GM06990 (cell line): ENCODE measurements at places on chromosomes 6 and 20.
A peak's percentile ranks its signal among the peaks of the same experiment; 100 is the strongest.

GRCh38 chr6:57078531-57079207 lies 11.3 kb upstream of the ZNF451 start:
- no peak for DNase-seq

GRCh38 chr20:36117638-36118037 lies 36.9 kb upstream of the EPB41L1 start:
- DNase-seq: no peak

DNA sequence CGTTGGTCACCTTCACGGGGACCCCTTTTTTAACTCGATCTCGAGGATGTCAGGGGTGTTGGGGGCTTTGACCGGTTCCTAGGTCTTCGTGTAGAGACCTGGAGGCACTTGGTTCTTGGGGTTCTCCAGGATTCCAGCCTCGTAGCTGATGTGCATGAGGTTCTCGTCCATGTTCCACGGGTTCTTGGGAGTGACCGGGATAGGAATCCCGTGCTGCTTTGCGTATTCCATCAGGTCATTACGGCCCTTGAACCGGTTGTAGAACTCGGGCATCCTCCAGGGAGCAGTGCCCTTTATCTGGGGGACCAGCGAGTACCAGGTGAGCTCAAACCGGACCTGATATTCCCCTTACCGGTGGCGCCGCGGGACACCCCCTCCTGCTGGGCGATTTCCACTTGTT lies 88.0 kb upstream of the RIPOR2 start:
- DNase-seq: no peak

DNA sequence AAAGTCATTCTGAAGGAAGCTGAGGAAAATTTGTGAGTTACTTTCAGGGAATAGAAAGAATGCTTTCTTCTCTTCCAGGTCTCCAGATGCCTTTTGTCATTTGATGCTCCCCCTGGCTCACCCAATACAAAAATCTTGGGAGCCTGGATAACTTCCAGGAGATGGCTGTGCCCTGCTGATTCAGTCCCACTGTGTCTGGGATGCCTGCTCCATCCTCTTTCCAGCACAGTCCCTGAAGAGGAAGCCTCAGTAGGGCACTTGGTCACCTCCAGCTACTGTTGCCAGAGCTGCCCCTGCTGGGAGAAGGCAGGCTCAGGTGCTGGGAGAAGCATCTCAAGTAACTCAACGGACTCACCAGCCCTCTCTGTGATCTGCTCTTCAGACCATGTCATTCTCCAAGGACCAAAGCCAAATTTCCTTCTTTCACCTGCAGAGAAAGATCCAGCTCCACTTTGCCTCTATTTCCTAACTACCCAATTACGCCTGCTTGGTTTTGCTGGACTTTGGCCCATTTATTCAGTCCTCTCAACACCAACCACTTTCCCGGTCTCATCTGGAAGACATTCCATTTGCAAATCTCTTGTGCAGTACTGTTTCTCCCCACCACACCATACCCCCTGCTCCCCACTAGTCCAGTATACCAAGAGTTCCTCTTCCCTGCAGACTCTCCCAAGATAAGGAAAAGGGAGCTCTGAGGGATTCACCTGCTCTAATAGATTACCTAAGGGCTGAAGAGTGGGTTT lies 53.3 kb downstream of the SLC23A2 start:
- DNase-seq: no peak

- no peak for DNase-seq
Measured at GRCh38 chr20:36519012-36519719, 22.2 kb upstream of the MYL9 start.

- no peak for DNase-seq
Measured at GRCh38 chr6:108068618-108069017, 5.9 kb downstream of the OSTM1 start.

- DNase-seq: no peak
Measured at GRCh38 chr6:30066082-30066481, 916 bp upstream of the PPP1R11 start.

GRCh38 chr6:1715336-1715735 lies 105.6 kb downstream of the FOXC1 start:
- DNase-seq: no peak

DNA sequence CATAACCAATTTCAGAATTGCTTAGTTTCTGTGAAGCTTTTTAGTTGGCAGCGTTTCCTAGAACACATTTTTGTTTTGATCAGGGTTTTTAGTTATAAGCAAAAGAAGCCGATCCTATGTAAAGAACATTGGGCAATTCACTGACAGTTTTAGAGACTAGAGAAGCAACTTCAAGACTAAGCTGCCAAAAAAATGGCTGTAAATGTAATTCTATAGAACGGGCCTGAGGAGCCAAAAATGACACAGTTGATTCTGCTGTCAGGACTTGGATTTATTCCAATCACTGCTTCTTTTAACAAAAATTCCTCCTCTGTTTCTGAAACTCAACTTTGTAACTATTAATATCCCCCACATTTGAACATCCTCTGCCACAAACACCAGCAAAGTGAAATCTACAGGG lies 236.0 kb upstream of the EYS start:
- DNase-seq: no peak

- DNase-seq: no peak
Measured at GRCh38 chr6:38573801-38574395, 65.8 kb downstream of the BTBD9 start.

- DNase-seq: no peak
Measured at GRCh38 chr6:139150920-139151319, 16.0 kb downstream of the HECA start.

- DNase-seq: peak; percentile 73
Measured at GRCh38 chr6:31769684-31770371, 7.3 kb downstream of the VWA7 start.

GRCh38 chr6:163828038-163828795 lies 413.7 kb downstream of the QKI start:
- DNase-seq: no peak

DNA sequence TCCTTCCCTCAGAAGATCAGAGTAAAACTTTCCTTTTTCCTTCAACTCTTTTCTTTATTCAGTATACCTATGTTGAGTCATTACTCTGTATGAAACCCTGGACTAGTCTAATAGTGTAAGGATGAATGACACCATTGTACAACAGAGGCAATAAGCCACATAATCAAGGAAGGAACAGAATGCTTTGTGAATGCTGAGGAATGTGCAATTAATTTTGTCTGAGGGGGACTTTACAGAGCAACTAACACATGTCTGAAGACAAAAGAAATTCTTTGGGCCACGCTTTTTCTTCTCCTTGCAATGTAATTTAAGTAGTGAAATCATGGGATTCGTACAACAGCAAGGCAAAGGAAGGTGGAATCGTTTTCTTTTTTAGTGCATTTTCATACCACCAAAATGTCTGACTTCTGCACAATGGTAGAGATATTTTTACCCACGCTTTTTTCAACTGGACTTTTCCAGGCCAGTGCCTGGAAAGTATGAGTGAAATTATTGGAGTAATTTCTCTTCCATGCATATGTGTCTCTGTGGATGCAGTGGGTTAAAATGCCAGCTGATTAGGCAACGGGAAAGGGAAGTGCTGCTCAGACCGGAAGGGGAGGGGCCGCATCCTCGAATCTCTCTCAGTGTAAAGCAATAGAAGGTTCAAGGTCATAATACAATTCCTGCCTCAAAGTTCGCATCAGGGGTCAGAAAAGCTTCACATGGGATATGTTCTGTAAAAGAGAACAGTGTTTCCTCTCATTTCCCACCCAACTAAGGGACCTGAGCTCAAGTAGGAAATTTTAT lies 89.9 kb upstream of the MTHFD1L start:
- DNase-seq: no peak

- peak; percentile 18 for DNase-seq
Measured at GRCh38 chr20:20546402-20546801, 166.0 kb downstream of the RALGAPA2 start.

GRCh38 chr20:37627060-37627766 lies 66.6 kb upstream of the CTNNBL1 start:
- DNase-seq: no peak

DNA sequence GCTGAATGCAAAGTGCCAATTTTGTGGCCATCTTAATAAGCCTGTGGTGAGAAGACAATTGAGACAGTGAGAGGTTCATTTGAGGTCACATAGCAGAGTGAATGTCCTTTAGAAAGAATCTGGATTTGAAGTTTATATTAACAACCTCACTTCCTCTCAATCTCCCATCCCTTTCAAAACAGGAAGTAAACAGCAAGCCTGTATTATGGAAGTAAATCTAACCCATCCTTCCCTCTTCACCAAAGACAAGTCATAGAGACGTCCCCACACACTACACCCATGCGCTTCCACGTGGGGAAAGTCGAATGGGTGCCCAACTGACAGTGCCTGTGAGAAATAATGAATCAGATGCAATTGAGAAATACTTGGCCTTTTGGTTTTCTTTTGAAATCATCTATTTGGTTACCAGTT lies 28.8 kb upstream of the CCND3 start:
- no peak for DNase-seq

DNA sequence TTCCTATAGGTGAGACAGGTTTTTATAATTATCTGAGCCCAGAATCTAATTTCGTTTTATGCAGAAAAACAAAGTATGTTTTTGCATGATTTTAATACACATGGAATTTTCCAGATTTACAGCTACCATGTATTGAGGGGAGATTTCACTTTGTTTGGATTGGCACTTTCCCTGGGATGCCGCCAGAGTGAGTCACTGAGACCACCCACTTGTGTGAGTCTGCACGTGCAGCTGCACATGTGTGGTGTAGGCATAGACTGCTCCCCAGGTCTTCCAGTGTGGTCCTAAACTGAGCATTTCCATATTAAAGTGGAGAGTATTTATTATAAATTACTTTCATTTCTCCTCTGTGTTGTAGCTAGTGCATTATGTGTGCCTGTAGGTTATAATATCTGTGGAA lies 186.8 kb downstream of the UBE3D start:
- DNase-seq: no peak

GRCh38 chr6:83431545-83432155 lies 799 bp upstream of the ME1 start:
- no peak for DNase-seq

DNA sequence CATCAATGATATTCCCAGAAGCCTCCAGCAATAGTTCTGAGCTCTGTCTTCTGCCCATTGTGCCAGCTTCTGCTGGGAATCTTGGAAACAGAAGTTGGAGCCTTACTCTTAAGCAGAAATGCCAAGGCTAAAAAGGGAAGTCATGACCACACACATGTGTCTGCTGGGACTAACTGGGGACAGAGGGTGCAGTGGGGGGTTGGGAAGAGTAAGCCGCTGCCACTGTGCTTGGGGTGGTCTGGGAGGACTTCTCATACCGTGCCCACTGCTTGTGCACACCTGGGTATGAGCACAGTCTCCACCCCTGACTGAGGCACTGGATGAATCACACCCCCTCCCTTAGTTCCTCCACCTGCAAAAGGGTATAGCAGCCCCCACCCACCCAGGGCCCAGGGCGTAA lies 90.7 kb downstream of the CDC5L start:
- DNase-seq: no peak

- no peak for DNase-seq
Measured at GRCh38 chr6:7418238-7418905, 28.8 kb downstream of the RIOK1 start.

DNA sequence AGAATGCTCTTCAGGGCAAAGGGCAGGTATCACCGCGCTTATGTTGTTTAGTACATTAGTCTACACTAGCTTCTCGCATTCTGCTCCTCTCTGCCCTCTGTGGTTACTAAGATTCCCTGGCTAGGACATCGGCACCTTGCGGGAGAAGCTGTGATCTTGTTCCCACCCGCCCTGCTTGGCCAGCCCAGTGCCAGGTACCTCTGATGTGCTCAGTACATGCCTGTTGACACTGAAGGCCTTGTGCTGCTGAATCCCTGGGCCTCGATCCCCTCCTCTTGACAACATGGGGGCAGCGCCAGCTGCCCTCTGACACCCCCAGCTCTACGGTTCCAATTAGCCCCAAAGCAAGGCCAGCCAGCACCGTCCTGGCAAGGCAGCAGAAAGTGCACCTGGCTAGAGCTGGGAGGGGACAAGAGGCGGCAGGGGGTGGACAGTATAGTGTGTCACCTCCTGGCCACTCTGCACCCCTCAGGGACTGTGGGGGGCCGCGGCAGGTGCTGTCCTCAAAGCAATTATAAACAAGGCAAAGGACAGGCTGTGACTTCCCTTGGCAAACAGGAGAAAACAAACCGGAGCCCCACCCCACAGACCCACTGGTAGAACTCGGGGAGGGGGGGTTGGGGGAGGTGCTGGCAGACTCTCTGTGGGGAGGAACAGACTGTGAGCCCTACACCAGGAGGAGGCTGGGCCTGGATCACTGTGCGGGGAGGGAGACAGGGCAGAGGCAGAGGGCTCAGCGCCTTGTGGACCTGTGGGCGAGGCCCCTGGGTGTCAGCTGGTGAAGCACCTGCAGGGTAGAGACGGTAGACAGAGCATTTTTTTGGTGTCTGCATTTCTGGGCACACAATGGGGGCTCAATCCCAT lies 7.1 kb downstream of the TFEB start:
- DNase-seq: no peak

DNA sequence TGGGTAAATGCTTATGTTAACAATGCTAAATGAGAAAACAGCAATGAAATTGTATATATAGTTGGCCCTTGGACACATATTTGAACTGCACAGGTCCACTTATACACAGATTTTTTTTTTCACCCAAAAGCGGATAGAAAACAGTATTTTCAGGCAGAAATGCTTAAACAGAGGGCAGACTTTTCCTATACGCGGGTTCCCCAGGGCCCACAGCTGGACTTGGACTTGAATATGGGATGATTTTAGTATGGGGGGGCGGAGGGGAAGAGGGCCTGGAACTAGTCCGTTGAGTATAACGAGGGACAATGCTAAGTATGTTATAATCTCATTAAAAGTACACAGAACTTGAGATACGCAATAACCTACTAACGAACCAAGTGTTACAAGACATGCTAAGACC lies 1.1 kb upstream of the PRSS35 start:
- DNase-seq: no peak

GRCh38 chr20:2740702-2741101 lies 48.1 kb downstream of the EBF4 start:
- no peak for DNase-seq

DNA sequence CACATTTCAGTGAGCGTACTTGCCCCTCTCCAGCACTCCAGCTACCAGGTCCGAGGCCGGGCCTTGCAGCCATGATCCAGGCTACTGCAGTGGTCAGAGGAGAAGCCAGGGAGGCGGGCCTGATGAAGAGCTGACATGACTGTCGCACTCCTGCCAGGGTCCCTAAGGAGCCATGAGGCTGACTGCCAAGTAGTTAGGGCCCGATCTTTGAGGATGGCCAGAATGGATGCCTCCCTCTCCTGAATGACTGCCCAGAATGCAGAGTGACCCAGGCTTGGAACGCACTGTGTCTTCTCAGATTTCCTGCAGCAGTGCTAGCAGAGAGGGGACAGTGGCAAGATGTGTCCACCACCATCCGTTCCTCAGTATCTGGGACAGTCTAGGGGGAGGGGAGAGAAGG lies 24.7 kb upstream of the LRFN2 start:
- no peak for DNase-seq

- DNase-seq: no peak
Measured at GRCh38 chr6:77204555-77204954, 258.7 kb downstream of the HTR1B start.

DNA sequence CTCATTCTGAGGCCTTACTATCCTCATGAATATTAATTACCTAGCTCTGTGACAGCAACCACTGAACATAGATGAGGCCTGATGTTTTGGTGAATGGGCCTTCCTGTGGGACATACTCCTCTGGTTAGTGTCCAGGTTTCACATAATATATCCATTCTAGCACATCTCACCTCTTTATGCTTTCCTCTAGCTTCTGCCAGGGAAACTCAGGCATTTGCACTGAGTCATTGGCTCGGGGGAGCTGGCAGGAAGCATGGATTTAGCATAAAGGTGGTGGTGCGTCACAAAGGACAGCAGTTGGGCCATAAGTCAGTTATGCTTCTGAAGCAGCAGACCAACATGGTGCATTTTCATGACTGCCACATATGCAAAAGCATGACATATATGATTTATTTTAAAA lies 37.5 kb upstream of the TMEM170B start:
- DNase-seq: no peak

GRCh38 chr6:32847795-32848194 lies 3.9 kb upstream of the PSMB8 start:
- no peak for DNase-seq
